H4 (cell line): ENCODE measurements at places on chromosomes 3 and 15. TPM values are rescaled to one million over a fixed set of nuclear protein-coding genes. Genes with fewer than 3 reads are reported as not detected.

DNA sequence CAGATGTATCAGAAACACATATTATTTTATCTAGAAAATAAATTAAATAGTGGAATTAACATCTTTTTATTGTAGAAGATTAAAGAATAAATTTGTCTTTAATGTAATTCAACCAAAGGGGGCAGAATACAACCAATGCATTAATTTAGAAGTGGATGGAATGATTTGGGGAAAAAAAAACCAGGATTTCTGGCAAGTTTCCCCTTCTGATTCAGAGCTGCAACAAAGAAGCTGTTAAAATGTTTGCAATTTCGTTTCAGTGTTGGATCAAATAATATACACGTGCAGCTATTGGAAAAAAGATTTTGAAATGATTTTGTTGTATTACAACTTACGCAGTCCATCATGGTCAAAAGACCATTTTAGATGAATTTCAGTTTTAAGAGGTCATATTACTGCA is 71.6 kb upstream of the ZNF280D start:
- no peak for DNase-seq

ANKRD63 gene
- 0.37 TPM in 1 of 2 replicates, not detected in the other for total RNA-seq

DNA sequence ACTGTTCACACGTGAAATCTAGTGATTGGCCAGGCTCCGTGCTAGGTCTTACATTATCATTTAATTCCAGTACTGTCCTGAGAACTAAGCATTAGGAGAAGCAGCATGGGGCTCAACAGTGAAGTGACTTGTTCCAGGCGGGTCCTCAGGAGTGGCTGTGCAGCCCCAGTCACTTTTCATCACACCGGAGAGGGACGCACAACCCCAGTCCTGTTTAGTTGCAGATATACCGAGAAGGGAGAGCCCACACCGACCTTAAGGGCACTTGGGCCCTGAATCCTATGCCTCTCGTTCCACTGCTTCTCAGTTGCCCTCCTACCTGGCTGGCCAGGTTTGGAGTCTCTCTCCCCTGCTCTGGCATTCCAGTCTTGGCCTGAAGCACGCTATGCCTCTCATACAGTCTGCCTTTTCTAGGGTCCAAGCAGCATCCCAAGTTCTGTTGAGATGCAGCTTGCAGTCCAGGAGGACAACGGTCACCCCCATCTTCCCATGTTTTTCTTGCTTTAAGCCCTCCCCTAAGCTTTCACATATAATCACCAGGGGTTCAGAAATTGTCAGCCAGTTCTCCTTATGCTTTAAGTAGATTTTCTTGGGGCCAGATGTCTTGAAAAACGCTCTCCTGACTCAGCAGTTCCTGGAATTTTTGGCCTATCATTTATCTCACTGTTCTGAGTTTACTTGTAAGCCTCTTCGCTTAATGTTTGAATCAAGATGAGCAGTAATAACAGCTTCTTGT is 10.1 kb downstream of the FAM131A start:
- no peak for DNase-seq

- no peak for DNase-seq
Observed at GRCh38 chr15:75900577-75900976, 3.1 kb upstream of the FBXO22 start.

DNA sequence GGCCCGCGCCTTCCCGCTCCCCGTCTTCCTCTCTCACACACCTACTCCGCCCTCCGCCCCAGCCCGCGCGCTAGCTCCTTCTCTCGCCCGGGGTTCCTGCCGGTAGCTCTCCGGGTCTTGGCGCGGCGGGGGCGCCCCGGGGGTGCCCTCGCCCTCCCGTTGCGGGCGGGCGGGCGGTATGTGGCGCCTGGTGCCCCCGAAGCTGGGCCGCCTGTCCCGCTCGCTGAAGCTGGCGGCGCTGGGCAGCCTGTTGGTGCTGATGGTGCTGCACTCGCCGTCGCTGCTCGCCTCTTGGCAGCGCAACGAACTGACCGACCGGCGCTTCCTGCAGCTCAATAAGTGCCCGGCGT is 507 bp downstream of the DIPK2A start:
- no peak for DNase-seq

GRCh38 chr3:187265461-187265955 is 26.0 kb downstream of the MASP1 start:
- no peak for DNase-seq

- peak; percentile 90 for DNase-seq
Observed at GRCh38 chr3:193782276-193782647, 189.3 kb downstream of the OPA1 start.

- peak; percentile 86 for DNase-seq
Observed at GRCh38 chr3:184261270-184261853, at the start of gene CAMK2N2. Gene CAMK2N2 (minus strand): TSS chr3:184261553. CDS start chr3:184261285, 268 bp downstream.

DNA sequence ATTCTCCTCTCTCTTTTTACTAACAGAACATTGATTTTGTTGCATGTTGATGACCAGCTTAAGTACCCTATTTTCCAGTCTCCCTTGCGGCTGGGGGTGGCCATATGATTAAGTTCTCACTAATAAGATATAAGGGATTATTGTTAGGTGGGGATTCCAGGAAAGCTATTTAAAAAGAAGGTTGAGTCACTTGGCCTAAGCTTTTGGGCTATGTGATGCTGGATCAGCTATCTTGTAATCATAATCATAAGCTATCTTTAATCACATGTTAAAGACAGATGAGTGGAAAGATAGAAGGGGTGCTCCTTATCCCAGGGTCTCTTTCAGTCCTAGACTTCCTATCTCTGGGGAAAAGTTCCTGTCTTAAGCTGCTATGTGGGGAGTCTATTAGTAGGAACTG is 59.9 kb downstream of the CGNL1 start:
- DNase-seq: no peak

SLCO2A1 gene
- total RNA-seq: 0.02 and 0.06 TPM in 2 replicates

MYZAP gene
- total RNA-seq: 1.5 and 5.1 TPM in 2 replicates

DNA sequence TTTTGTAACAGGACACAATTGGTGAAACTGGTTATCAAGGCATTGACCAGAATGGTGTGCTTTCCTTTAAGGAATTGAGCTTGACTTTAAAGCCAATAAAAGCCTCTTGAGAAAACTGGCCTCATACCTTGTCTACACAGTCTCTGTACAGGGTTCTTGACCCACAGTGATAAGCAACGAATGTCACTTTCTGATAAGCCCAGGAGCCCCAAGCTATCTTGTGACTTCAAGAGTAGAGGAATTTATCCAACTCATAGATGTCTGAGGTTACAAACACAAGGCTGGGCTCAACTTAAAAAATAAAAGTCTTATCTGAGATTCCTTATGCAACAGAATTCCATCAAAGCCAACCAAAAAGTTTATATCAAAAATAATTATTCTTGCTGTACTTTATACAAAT is 212.1 kb downstream of the GBE1 start:
- DNase-seq: no peak

MNS1 gene
- total RNA-seq: 0.62 and 0.66 TPM in 2 replicates

CIDEC gene
- not detected in 2 replicates for total RNA-seq

GRCh38 chr3:126257984-126258383 is 77.6 kb upstream of the ALDH1L1 start:
- no peak for DNase-seq
